ENCODE measurements at places on chromosomes 5 and 9.

DNA sequence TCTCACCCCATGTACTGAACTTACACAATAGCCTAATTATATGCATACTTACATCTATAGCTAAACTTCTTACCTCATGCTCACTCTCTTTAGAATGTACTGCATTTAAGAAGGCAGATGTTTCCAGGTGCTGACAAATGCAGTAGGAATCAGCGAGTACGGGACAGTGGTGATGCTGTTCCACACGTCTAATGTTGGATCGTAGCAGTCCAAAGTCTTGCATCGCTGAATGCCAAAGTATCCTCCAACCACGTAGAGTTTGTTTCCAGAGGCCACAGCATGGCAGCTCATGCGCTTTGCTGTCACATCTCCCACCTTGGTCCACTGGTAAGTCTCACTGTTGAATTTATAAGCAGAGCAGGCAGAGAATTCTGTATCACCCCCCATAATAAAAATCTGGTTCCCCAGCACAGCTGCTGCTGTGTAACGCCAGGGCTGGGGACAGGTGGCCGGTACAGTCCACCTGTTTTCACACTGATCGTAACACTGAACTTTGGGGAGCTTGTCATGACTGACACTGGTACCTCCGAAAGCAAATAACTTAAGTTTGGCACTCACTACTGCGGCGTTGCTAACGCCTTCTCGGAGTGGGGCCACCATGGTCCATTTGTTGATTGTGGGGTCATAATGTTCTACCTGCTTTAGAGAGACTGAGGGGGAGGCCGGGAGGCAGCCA is 5.8 kb downstream of the ENC1 start:
- DNase-seq, result no peak

- DNase-seq, result no peak
Measured at GRCh38 chr9:136201609-136202453, 3.1 kb downstream of the LHX3 start.

DNA sequence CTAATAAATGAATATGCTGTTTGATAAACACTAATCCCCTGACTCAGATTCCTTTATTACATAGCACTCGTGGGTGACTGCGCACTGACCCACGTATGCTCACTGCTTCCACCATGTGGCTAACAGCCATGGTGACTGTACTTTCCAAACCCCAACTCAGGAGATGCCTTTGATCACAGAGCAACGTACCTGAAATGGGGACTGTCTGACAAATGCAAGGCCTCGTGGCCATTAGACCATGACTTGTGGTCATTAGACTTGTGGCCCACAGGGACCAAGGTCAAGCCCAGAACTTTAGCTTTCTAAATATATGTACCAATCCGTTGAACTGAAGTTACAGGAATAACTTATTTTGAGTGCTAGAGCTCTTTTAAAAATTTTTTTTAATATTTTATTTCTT is 46.6 kb downstream of the CYFIP2 start:
- DNase-seq, result no peak

DNA sequence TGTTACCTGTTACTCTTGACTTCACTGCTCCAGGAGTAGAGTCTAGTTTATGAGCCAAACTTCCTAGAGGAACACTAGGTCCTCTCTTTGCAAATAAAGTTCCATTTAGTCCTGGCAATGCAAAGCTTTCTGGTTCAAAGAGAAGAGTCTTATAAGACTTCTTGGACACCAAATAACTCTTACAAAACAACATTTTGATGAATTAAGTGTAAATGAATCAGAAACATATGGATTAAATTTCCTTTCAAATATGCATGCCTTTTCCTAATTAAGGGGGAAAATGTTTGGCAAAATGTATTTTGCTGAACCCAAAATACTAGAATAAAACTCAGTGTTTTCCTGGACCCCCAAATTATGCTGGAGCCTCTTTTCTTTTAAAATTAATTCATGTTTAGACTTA is 388.0 kb downstream of the FGF10 start:
- no peak for DNase-seq

GRCh38 chr9:133701981-133702797 is 36.0 kb downstream of the SARDH start:
- no peak for DNase-seq

- DNase-seq, result no peak
Measured at GRCh38 chr5:93915142-93915553, 173.7 kb upstream of the POU5F2 start.

Data from vagina (tissue), 2 donors.